Aorta (tissue), 5 donors: ENCODE measurements at places on chromosomes 3 and 15. TPM values are rescaled to one million over a fixed set of nuclear protein-coding genes. Genes with fewer than 3 reads are reported as not detected.

Gene MYL3
- total RNA-seq = 3.0 TPM

Gene LRRC31
- total RNA-seq = not detected

DNA sequence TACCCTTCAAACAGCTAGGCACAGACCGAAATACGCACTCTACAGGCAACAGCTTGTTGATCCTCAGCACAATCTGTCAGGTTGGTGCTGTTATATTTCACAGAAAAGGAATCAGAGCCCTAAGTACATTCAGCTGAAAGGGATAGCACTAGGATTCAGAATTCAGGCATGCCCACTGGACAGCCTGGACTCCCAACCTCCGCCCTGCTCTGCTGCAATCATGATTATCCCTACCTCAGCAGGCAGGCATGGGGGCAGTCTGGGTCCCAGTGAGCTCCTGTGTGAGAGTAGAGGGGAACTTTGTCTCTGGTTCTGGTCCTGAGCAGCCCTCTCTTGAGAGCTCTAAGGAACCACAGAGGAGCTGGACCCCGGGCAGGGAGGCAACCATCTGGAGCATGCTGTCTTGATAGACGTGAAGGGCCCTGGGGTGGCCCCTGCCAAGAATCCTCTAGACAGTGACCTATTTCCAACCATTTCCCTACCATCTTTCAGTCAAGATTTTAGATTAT is 23.4 kb upstream of the NOX5 start:
- H3K27me3 ChIP-seq = no peaks in the 10 kb centered on the region
- no peaks in the 10 kb centered on the region for H3K36me3 ChIP-seq
- DNase-seq = no peak
- no peak overlapping the region for H3K4me3 ChIP-seq

Gene FRMD5
- total RNA-seq = 0.78 TPM

DNA sequence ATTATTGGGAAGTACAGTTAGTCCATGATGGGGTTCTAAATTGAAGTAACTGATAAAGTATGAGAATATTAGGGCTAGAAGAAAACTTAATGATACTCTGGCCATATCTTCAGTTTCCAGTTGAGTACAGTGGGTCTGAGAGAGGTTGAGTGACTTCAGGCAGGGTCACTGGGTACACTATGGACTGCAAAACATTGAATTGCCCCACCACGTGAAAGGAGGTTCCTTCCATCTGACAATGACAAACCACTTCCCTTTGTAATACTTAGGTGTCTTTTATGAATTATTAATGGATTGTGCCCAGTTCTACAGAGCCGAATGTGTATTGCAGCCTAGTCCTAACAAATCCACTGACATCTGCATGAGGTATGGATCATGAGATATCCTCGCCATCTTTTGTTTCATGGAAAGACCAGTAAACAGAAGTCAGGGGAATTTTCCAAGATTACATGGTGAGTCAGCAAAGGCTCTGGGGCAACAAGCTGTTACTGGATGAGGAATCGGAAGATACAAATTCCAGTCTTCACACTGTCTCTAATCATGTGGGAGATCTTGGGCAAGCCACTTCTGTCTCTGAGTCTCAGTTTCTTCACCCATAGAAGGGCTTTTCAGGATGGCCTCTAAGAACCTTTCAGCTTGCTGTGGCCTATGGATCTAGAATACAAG is 66.5 kb upstream of the BCL6 start:
- no peaks in the 10 kb centered on the region for H3K27me3 ChIP-seq
- H3K4me1 ChIP-seq = no peaks in the 10 kb centered on the region
- DNase-seq = no peak
- H3K36me3 ChIP-seq = no peaks in the 10 kb centered on the region
- H3K4me3 ChIP-seq = no peak overlapping the region
- H3K27ac ChIP-seq = no peak overlapping the region

- no peaks in the 10 kb centered on the region for H3K27me3 ChIP-seq
- H3K27ac ChIP-seq = no peak overlapping the region
- no peak overlapping the region for H3K4me3 ChIP-seq
Observed at GRCh38 chr15:64943512-64944225, 32.0 kb downstream of the ANKDD1A start.

Gene ANXA2
- total RNA-seq = 767 TPM

Gene BSN
- 0.75 TPM for total RNA-seq

Gene C3orf52
- 16.8 TPM for total RNA-seq

GRCh38 chr3:40690749-40691451 is 166.1 kb downstream of the ZNF621 start:
- H3K4me1 ChIP-seq = no peaks in the 10 kb centered on the region
- no peaks in the 10 kb centered on the region for H3K27me3 ChIP-seq
- DNase-seq = peak; percentile 91
- no peak overlapping the region for H3K4me3 ChIP-seq

- no peak for DNase-seq
- H3K27me3 ChIP-seq = no peaks in the 10 kb centered on the region
- no peak overlapping the region for H3K4me3 ChIP-seq
- no peaks in the 10 kb centered on the region for H3K36me3 ChIP-seq
- H3K4me1 ChIP-seq = no peaks in the 10 kb centered on the region
- H3K27ac ChIP-seq = no peak overlapping the region
Observed at GRCh38 chr3:8762607-8763377, 6.6 kb downstream of the OXTR start.

DNA sequence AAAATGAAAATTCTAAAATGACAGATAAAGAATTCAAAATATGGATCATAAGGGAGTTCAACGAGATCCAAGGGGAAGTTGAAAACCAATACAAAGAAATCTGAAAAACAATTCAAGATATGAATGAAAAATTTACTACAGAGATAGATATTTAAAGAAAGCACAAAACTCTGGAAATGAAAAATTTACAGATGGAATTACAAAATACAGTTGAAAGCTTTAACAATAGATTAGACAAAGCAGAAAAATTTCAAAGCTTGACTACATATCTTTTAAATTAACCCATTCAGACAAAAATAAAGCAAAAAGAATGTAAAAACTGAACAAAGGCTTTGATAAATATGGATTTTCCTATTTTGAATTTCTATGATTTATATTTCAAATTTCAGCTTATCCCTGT is 211.1 kb downstream of the SLC9A9 start:
- H3K27ac ChIP-seq = no peak overlapping the region
- no peaks in the 10 kb centered on the region for H3K4me1 ChIP-seq
- no peaks in the 10 kb centered on the region for H3K27me3 ChIP-seq
- no peak for DNase-seq
- no peaks in the 10 kb centered on the region for H3K36me3 ChIP-seq

Gene SLC51B
- total RNA-seq = not detected

Gene HERC2
- 66.1 TPM for total RNA-seq

DNA sequence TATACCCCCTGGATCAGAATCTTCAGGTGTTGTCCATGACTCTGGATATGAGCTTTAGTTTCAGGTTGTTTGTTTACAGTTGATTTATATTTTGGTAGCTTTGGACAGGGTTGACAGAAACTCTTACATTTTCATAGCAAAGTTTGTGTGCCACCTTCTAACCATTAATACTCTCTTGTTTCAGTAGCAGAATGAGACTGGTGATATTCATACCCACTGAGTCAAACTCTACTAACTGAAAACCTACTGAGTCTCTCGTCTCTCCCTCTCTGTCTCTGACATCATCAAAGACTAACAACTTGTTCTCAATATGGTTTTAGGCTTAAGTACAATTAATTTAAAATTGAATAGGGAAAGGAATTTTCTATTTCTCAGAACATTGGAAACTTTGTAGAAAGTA is 282.3 kb downstream of the CNTN6 start:
- H3K4me1 ChIP-seq = no peaks in the 10 kb centered on the region
- DNase-seq = no peak
- H3K4me3 ChIP-seq = no peak overlapping the region
- no peaks in the 10 kb centered on the region for H3K36me3 ChIP-seq

Gene UBA7
- 45.2 TPM for total RNA-seq

DNA sequence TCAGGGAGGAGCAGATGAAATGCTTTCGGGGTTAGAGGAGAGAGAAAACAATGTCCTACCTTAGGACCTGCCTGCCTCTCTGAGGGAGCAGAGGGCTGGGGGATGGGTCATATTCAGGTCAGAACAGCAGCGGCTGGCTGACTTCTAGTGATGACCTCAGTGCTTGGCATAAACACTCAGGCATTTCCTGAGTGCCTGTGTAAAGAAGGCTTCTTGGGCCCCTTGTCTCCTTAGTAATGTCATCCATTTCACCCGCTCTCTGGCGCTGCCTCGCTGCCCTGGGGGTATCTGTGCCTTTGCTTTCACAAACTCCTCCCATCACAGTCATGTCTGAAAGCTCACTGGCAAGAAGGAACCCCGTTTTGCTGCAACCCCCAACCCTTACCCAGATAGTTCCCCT is 82.9 kb upstream of the GSK3B start:
- peak; percentile 61 for DNase-seq

GRCh38 chr3:103295974-103296570 is 861.3 kb downstream of the ZPLD1 start:
- no peaks in the 10 kb centered on the region for H3K36me3 ChIP-seq
- no peaks in the 10 kb centered on the region for H3K4me1 ChIP-seq
- H3K27ac ChIP-seq = no peak overlapping the region

Gene P3H2
- total RNA-seq = 23.9 TPM

Gene HIGD1A
- total RNA-seq = 84.9 TPM

Gene SCN5A
- 2.0 TPM for total RNA-seq

Gene VPS33B
- 13.4 TPM for total RNA-seq

DNA sequence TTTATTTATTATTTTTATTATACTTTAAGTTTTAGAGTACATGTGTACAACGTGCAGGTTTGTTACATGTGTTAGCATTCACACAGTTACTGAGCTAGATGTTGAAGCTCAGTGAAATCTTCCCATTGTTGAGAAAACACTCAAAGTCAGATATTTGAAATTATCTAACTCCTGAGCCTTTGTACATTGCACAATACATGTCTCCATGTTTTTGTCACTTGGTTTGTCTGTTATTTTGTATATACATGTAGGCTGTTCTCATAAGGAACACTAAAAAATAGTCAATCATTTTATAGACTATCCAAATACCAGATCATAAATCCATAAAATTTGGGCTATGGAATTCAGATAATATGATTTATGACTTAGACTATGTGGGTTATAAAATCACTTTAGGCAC is 1126.5 kb downstream of the NSUN3 start:
- H3K36me3 ChIP-seq = no peaks in the 10 kb centered on the region
- H3K27ac ChIP-seq = no peak overlapping the region
- DNase-seq = no peak
- no peaks in the 10 kb centered on the region for H3K27me3 ChIP-seq
- no peaks in the 10 kb centered on the region for H3K4me1 ChIP-seq
- no peak overlapping the region for H3K4me3 ChIP-seq

GRCh38 chr3:42099020-42099765 is 8.0 kb downstream of the TRAK1 start:
- no peaks in the 10 kb centered on the region for H3K27me3 ChIP-seq
- H3K4me1 ChIP-seq = no peaks in the 10 kb centered on the region
- H3K36me3 ChIP-seq = no peaks in the 10 kb centered on the region
- H3K27ac ChIP-seq = no peak overlapping the region
- DNase-seq = no peak

GRCh38 chr3:69384326-69384725 is 1.6 kb downstream of the FRMD4B start:
- DNase-seq = no peak
- no peaks in the 10 kb centered on the region for H3K4me1 ChIP-seq
- H3K27me3 ChIP-seq = no peaks in the 10 kb centered on the region
- H3K4me3 ChIP-seq = peak overlapping the region; percentile 12
- H3K27ac ChIP-seq = no peak overlapping the region
- no peaks in the 10 kb centered on the region for H3K36me3 ChIP-seq

- peak overlapping the region; percentile 10 for H3K4me3 ChIP-seq
- no peaks in the 10 kb centered on the region for H3K36me3 ChIP-seq
- H3K27me3 ChIP-seq = no peaks in the 10 kb centered on the region
- no peak for DNase-seq
- H3K27ac ChIP-seq = no peak overlapping the region
Observed at GRCh38 chr15:95325763-95326404, 1004.6 kb upstream of the NR2F2 start.

- no peak for DNase-seq
- H3K4me1 ChIP-seq = no peaks in the 10 kb centered on the region
- H3K27me3 ChIP-seq = no peaks in the 10 kb centered on the region
- no peaks in the 10 kb centered on the region for H3K36me3 ChIP-seq
- no peak overlapping the region for H3K4me3 ChIP-seq
Observed at GRCh38 chr15:99719096-99719541, 14.1 kb downstream of the LYSMD4 start.

- H3K27ac ChIP-seq = no peak overlapping the region
- no peak overlapping the region for H3K4me3 ChIP-seq
- no peaks in the 10 kb centered on the region for H3K27me3 ChIP-seq
- H3K4me1 ChIP-seq = no peaks in the 10 kb centered on the region
Observed at GRCh38 chr15:87648278-87648677, 608.3 kb downstream of the NTRK3 start.

Gene STARD9
- 38.7 TPM for total RNA-seq

GRCh38 chr15:59410391-59410896 is 27.5 kb upstream of the FAM81A start:
- no peaks in the 10 kb centered on the region for H3K36me3 ChIP-seq
- H3K4me1 ChIP-seq = no peaks in the 10 kb centered on the region
- H3K4me3 ChIP-seq = no peak overlapping the region
- no peaks in the 10 kb centered on the region for H3K27me3 ChIP-seq

Gene ATP13A4
- total RNA-seq = 0.10 TPM

Gene TMEM212
- total RNA-seq = not detected
